ENCODE measurements at places on chromosomes 2 and 18. TPM values are rescaled to one million over a fixed set of nuclear protein-coding genes. Genes with fewer than 3 reads are reported as not detected.

Gene IMMT
- total RNA-seq: 144 TPM

Gene CPS1
- 2.6 TPM for total RNA-seq

Gene POTEC
- total RNA-seq: not detected

Gene RFX8
- 0.18 TPM for total RNA-seq

Gene CD207
- total RNA-seq: not detected

Gene POTEE
- 0.43 TPM for total RNA-seq

DNA sequence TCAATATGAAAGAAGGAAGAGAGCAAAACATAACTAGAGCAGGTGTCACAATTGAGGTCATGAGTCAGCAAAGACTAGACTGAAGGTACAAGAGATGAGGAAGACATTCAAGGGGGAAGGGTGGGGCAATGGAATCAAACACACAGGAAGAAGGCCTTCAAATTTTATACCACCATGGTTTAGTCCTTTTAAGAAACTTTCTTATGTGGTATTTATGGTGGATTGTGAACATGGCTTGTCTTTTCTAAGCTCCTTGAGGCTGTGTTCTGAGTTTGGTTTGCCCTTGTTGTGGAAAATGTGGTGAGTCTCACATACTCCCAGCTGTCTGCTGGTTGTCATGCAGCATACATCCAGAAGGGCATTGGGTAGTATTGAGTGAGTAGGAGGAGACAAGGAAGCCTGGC lies 62.1 kb downstream of the NABP1 start:
- peak; percentile 73 for DNase-seq
- H3K4me1 ChIP-seq: peaks cover 15% of the 10 kb centered on the region
- H3K27me3 ChIP-seq: peaks cover 8% of the 10 kb centered on the region
- H3K27ac ChIP-seq: peak overlapping the region; percentile 63

DNA sequence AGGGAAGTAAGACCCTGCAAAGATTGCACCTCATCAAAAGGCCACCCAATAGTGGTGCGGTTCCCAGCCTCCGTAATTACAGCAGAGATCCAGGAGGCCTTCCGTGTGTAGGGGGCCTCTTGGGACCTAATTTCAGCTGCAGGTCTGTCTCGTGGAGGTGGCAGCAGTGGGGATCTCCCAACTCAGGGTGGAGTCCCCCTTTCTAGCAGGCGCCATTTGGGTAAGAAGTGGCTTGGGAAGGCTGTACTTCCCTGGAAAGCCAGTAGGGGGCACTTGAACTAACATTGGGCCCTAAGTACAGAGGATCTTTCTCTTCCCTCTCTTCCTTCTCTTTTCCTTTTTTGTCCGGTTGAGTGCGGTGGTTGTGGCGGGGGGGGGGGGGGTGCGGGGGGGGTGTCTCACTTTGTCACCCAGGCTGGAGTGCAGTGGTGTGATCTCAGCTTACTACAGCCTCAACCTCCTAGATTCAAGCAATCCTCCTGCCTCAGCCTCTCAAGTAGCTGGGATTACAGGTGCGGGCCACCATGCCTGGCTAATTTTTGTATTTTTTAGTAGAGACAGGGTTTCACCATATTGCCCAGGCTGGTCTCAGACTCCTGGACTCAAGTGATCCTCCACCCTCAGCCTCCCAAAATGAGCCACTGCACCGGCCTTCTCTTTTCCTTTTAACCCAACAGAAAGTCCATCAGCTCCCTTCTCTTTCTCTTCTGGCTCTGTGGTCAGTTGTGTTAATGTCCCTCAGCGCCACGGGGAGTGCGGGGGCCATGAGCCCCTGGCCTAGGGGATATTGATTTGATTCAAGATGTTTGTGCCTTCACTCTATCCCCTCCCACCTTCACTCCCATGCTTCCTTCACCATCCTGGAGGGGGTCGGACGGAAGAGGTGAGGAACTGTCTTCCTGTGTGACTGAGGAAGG lies 32.0 kb downstream of the CENPO start:
- no peak overlapping the region for H3K4me3 ChIP-seq
- H3K4me1 ChIP-seq: peaks cover 18% of the 10 kb centered on the region
- DNase-seq: peak; percentile 61
- H3K27ac ChIP-seq: peak overlapping the region; percentile 55

DNA sequence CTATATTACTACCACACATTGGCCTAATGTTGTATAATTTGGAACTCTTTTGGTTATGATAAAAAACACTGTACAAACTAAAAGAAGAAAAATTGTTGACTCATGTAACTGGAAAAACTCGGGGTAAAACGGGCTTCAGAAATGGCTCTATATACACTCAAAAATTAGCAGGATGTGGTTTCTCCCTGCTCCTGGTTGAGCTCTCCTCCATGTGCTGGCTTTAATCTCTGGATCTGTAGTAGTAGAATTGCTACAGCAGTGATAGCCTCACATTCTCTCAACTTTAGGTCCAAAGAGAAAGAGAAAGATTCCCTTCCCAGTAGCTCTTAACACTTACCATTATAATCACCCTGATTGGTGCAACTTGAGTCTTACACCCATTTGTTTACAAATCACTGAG lies 274.9 kb upstream of the GALNT5 start:
- no peak for DNase-seq
- peaks cover 2% of the 10 kb centered on the region for H3K27me3 ChIP-seq
- H3K36me3 ChIP-seq: no peaks in the 10 kb centered on the region
- no peaks in the 10 kb centered on the region for H3K4me1 ChIP-seq

DNA sequence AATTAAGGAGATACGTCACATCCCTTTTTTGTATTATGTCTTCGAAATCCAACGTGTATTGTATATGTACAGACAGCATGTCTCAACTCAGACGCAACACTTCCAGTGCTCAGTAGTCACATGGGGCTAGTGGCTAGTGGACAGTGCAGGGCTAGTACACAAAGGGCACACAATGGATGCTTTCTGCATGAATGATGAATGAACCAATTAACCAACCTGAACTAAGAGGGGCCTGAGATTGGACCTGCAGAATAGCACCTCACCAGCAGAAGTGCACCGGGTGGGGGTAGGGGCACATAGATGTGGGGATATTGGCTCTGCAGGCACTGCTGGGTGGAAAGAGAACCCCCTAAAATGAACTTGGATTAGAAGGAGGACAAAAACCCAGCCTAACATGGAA lies 20.7 kb downstream of the ST8SIA5 start:
- H3K27me3 ChIP-seq: peaks cover 19% of the 10 kb centered on the region
- no peak for DNase-seq
- no peaks in the 10 kb centered on the region for H3K36me3 ChIP-seq
- H3K27ac ChIP-seq: no peak overlapping the region

DNA sequence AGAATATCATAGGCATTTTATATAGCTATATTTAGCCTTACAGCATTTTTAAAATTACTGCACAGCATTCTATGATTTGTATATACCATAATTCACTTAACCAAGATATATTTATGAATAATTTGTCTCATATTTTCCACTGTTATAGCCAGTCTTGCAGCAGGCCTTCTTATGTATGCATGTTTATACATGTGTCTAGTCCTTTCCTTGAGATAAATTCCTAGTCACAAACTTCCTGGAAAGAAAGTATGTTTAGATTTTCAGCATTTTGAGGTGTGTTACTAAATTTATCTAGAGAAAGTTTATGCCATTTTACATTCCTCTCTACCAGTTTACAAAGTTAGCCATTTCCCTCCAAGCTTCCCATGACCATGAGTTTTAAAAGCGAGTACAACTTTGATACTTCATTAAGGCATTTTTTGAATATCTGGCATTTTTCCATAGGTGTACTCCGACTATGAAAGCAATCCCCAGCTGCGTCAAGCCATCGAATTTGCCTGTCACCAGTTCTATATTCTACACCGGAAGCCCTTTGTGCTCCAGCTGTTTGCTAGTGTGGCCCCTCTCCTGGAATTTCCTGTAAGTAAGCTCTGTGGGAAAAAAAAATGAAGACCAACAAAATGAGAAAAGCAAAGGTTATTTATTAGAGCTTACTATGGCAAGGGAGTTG lies 59.4 kb upstream of the RPE start:
- peaks cover 6% of the 10 kb centered on the region for H3K27me3 ChIP-seq
- no peaks in the 10 kb centered on the region for H3K4me1 ChIP-seq
- H3K4me3 ChIP-seq: no peak overlapping the region
- no peak for DNase-seq

DNA sequence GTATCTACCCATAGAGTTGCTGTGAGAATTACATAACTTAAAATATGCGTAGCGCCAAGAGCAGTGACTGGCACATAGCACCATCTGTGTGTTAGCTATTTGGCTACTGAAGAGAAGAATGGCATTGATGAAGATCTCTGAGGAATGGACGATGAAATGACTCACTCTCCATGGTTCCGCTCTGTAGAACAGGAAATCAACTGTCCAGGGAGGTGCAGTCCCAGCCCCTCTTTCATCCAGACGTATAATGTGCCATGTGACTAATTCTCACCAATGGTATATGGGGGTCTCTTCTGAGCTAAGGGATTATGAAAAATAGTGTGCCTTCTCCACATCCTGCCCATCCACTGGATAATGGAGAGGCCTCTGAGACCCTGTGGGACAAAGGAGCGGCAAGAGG lies 254.8 kb downstream of the CYP26B1 start:
- H3K4me3 ChIP-seq: no peak overlapping the region
- peaks cover 3% of the 10 kb centered on the region for H3K27me3 ChIP-seq
- DNase-seq: no peak
- no peak overlapping the region for H3K27ac ChIP-seq
- no peaks in the 10 kb centered on the region for H3K4me1 ChIP-seq

- H3K36me3 ChIP-seq: no peaks in the 10 kb centered on the region
- no peak for DNase-seq
- no peak overlapping the region for H3K27ac ChIP-seq
- H3K4me3 ChIP-seq: no peak overlapping the region
- H3K27me3 ChIP-seq: peaks cover 2% of the 10 kb centered on the region
Measured at GRCh38 chr18:33583901-33584300, 5.9 kb downstream of the ASXL3 start.
